Pericardium fibroblast (primary cell): ENCODE measurements at places on chromosomes 7 and 10. TPM values are rescaled to one million over a fixed set of nuclear protein-coding genes. Genes with fewer than 3 reads are reported as not detected.

TAS2R5 gene
- total RNA-seq = 0.47 and 2.0 TPM in 2 replicates

FAM221A gene
- 0.82 and 1.4 TPM in 2 replicates for total RNA-seq

TEX47 gene
- not detected in 2 replicates for total RNA-seq

CCDC146 gene
- 1.2 TPM in 2 replicates for total RNA-seq

DRGX gene
- total RNA-seq = not detected in 2 replicates

GALNT11 gene
- 39.6 and 40.0 TPM in 2 replicates for total RNA-seq

TMEM236 gene
- under 0.01 TPM in 1 of 2 replicates, not detected in the other for total RNA-seq

NFE2L3 gene
- total RNA-seq = 1.1 and 1.3 TPM in 2 replicates

PCDH15 gene
- not detected in 2 replicates for total RNA-seq

MYL7 gene
- 4.0 TPM in 1 of 2 replicates, not detected in the other for total RNA-seq

GJD4 gene
- total RNA-seq = not detected in 2 replicates

VWDE gene
- not detected in 2 replicates for total RNA-seq

NUTM2D gene
- 2.0 and 3.5 TPM in 2 replicates for total RNA-seq

TAS2R3 gene
- total RNA-seq = 0.17 TPM in 1 of 2 replicates, not detected in the other

MYL10 gene
- not detected in 2 replicates for total RNA-seq

AKR1C8 gene
- not detected in 2 replicates for total RNA-seq

ACTR3C gene
- total RNA-seq = 0.09 TPM in 1 of 2 replicates, not detected in the other

ETV1 gene
- 1.5 and 3.6 TPM in 2 replicates for total RNA-seq

SYT15 gene
- total RNA-seq = 2.2 and 3.2 TPM in 2 replicates

OR9A2 gene
- total RNA-seq = not detected in 2 replicates

H2BK1 gene
- not detected in 2 replicates for total RNA-seq

SLC16A9 gene
- total RNA-seq = 0.93 and 1.8 TPM in 2 replicates

CDCA7L gene
- 13.3 and 36.9 TPM in 2 replicates for total RNA-seq

MYH16 gene
- total RNA-seq = not detected in 2 replicates

VSTM2A gene
- total RNA-seq = not detected in 2 replicates

CD36 gene
- 0.77 and 6.2 TPM in 2 replicates for total RNA-seq

RARRES2 gene
- total RNA-seq = 90.6 and 142 TPM in 2 replicates

VENTX gene
- not detected in 2 replicates for total RNA-seq

VKORC1L1 gene
- total RNA-seq = 12.5 and 13.1 TPM in 2 replicates

ZSCAN25 gene
- total RNA-seq = 7.8 and 10.1 TPM in 2 replicates

DENND2A gene
- total RNA-seq = 8.8 and 15.3 TPM in 2 replicates

SMKR1 gene
- not detected in 2 replicates for total RNA-seq

EPHA1 gene
- not detected in 2 replicates for total RNA-seq

PAX4 gene
- total RNA-seq = not detected in 2 replicates

XRCC2 gene
- 0.09 and 0.12 TPM in 2 replicates for total RNA-seq

C1GALT1 gene
- total RNA-seq = 17.3 and 31.7 TPM in 2 replicates

MMD2 gene
- not detected in 2 replicates for total RNA-seq

HK1 gene
- 56.5 and 104 TPM in 2 replicates for total RNA-seq

PON1 gene
- not detected in 2 replicates for total RNA-seq

TES gene
- 47.6 and 50.5 TPM in 2 replicates for total RNA-seq

TLX1 gene
- total RNA-seq = not detected in 2 replicates

MMP21 gene
- not detected in 2 replicates for total RNA-seq

SLC26A5 gene
- total RNA-seq = not detected in 2 replicates

MOGAT3 gene
- total RNA-seq = not detected in 2 replicates

STEAP1B gene
- 2.9 and 3.8 TPM in 2 replicates for total RNA-seq

EN2 gene
- total RNA-seq = under 0.01 TPM in 1 of 2 replicates, not detected in the other

PLCE1 gene
- 3.6 and 6.0 TPM in 2 replicates for total RNA-seq

MKX gene
- total RNA-seq = 0.51 TPM in 1 of 2 replicates, not detected in the other

ZNF487 gene
- 1.8 and 3.8 TPM in 2 replicates for total RNA-seq

RAPGEF5 gene
- total RNA-seq = 0.85 and 4.8 TPM in 2 replicates

SPDYE2 gene
- total RNA-seq = not detected in 2 replicates

FAM25G gene
- not detected in 2 replicates for total RNA-seq

VIPR2 gene
- total RNA-seq = not detected in 2 replicates

CRHR2 gene
- not detected in 2 replicates for total RNA-seq

HOXA5 gene
- 1.3 and 35.0 TPM in 2 replicates for total RNA-seq
